Omental fat pad (tissue), 4 donors: ENCODE measurements at places on chromosomes 1 and 21. TPM values are rescaled to one million over a fixed set of nuclear protein-coding genes. Genes with fewer than 3 reads are reported as not detected.

- no peak for DNase-seq
Observed at GRCh38 chr1:118021668-118022067, 92.1 kb downstream of the WDR3 start.

- DNase-seq = no peak
Observed at GRCh38 chr1:167051907-167052306, 38.3 kb downstream of the GPA33 start.

DNA sequence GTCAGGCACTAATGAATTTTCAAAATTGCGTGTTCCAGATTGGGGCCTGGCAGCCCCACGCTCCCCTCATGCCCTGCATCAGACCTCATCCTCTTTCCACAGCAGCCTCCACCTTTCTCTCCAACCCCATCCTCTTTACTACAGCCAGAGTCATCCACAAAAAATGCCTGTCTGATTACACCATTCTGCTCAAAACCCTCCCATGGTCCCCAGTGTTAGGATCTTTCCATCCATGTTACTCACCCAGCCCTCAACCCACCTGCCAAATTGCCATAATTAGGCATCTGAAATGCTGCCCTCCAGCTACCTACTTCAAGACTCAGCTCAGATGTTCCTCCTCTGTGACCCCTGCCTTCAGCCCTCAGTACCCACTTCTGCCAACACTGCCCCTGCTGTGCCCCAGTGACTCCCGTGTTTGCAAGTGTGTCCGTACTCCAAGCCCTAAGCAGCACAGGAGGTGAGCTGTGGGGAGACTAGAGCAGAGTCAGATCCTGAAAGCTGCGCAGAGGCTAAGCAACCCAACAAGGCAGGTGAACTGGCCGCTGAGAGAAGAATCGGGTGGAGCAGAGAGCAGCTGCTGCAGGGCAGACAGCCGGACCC lies 715 bp upstream of the ARTN start:
- no peak for DNase-seq

Gene AGMAT
- 0.24 TPM for total RNA-seq

DNA sequence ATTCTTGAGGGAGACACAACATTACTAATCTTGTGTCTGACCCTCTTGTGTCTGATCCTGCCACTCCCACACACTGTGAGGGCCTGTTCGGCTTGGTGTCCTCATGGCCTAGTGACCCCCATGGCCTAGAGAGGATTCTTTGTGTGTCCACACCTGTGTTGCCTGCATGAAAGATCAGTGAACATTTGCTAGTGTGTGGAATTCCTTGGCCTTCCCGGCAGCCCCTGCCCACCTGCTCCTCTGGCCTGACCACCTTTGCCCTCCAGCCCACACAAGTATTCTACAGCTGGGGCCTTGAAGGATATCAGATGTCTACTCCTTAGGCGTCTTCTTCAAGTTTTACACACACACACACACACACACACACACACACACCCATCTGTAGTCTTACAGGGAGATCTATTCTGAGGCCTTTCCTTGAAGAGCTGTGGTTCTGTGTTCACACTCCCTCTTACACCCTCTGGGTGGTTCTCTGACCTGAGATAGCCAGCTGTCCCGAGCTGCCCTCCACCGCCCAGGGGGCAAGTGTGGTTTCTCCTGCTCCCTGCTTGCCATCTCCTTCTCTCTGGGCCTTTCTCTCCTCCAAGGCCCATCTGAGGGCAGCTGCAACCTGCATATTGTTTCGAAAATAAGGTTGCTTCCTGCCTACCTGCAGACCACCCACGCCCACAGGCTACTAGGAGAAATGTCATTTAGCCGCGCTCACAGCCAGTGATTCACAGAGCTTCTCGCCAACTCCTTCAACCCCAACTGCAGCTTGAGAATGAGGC lies 45.4 kb downstream of the CD247 start:
- no peak for DNase-seq

Gene TENT5C
- total RNA-seq = 3.8 TPM

Gene LCE2A
- not detected for total RNA-seq

- DNase-seq = no peak
Observed at GRCh38 chr1:22074803-22075202, 22.3 kb downstream of the CDC42 start.

DNA sequence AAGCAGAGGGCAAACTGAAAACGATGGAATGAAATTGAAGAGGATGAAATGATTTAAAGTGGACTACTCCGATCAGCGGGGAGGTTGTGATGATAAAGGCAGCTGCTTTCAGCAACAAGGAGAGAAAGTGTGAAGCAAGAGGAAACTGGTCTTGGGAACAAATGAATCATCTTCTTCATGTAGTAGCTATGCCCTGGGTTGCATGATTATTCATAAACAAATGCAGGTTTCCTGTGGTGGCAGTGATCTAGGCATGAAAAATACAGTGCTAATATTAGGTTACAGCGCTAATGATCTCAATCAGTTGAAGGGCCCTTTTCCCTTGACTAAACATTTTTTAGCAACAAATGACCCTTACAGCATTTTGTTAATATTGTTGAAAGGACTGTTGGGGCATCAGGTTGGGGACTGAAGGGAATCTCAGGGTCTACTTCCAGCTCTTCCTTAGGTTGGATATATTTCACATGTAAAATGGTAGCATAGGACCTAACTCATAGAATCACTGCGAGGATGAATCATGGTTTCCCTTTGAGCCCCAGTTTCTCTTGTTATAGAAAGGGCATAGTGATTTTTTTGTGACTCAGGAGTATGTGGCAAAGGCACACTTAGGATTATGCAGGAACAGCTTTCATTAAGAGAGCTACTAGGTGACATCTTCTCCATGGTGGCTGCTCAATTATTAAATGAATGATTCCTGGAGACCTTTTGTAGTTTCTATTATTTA lies 1.9 kb upstream of the ZFYVE9 start:
- no peak for DNase-seq

DNA sequence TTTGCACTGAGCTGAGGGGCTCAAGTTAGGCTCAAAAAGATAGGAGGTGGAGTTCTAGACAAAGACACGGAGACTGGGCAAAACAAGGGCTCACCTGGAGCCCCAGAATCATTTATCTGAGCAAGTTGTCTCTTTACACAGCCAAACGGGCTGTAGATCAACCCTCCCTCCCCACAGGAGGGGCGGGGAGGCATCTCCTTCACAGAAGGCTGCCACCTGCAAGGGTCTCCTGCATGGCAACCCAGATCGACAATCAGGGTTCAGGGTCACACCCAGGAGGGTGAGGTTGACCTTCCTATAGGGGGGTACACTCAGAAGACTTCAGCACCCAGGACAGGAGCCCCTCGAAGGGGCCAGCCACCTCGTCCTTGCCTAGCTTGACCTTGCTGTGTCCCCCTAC lies 84.0 kb downstream of the CD247 start:
- no peak for DNase-seq

DNA sequence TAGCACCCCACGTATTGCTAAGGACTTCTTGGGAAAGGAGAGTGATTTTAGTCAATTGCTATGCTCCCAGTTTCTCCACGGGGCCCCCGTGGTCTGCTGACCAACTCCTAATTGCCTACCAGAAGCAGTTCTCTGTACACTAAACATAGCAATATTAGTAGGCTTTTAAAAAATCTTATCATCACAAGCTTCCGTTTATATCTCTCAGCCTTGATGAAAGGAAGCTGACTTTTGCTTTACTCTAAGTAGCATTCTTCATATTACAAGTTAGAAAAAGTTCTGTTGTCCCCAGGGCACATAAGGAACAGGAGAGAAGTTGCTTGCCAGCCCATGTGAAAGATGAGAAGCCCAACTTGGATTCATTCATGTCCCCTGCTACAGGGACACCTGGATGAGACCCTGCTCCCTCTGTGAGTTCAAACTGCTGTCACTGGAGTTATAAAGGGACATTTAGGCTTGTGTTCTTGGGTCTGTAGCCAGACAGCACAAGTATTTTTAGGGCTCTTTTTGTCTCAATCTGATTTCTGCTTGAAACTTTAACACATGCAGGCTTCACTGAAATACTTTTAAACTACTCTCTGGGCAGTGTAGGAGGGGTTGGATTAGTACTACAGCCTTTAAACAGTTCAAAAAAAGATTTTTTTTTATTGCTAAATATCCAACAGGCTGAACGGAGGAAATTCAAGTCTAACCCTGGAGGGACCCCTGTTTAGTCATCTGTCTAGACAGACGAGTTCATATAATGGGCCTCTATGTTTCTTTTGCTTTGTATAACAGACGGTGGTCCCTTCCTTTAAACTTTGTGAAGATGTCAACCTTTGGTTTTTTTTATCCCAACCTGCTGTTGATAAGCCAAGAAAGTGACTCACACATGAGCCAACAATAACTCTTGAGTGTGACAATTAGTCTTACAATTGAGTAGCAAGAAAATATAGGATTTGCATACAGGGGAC lies 29.5 kb downstream of the TGFB2 start:
- no peak for DNase-seq

Gene FAM72A
- 2.1 TPM for total RNA-seq
